ENCODE measurements at places on chromosomes 3 and 15.

- DNase-seq, result no peak
These were observed 39.0 kb downstream of the CHAC1 start for GRCh38 chr15:40992241-40992741.

DNA sequence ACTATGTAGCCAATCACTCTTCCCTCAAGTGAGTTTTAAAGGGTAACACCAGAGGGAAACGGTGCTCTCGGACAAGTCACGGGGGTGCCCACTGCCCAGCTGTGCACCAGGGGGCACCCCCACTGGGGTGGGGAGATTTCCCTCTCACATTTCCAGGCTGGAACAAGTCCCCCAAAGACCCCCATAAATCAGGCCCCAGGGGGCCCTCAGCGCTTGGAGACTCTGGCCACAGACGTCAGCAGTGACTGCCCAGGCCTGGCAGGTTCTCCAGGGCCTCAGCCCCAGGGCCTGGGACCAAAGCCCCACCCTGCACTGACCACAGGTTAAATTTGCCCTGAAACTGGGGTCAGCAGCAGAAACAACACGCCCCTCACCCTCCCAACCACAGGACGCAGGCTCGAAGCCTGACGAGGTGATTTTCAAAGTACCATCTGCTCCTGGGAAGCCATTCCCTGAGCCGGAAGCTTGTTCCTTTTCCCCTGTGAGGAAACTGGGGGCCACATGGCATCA, 17.0 kb downstream of the XXYLT1 start:
- DNase-seq, result no peak

- DNase-seq, result no peak
These were observed 50.3 kb upstream of the CHRNB4 start for GRCh38 chr15:78691167-78691850.

DNA sequence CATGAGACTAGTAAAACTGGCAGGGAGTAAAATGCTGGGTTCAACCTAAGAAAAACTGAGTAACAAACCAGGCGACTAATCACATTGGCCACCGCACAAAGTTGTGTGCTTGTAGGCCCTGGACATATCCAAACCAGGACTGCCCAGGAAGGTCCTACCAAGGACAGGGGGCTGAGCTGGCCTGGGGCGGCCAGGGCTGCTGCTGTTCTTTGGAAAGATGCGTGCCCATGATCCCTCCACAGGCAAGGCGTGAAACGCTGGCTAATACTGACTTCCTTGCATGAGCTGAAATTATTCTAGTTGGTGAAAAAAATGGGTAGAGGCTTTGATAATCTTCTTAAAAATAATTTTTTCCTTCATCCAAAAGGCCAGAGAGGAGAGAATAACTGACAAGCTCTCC, 56.9 kb upstream of the ADCY5 start:
- no peak for DNase-seq

GRCh38 chr3:104816716-104817115, 550.0 kb upstream of the ALCAM start:
- no peak for DNase-seq

DNA sequence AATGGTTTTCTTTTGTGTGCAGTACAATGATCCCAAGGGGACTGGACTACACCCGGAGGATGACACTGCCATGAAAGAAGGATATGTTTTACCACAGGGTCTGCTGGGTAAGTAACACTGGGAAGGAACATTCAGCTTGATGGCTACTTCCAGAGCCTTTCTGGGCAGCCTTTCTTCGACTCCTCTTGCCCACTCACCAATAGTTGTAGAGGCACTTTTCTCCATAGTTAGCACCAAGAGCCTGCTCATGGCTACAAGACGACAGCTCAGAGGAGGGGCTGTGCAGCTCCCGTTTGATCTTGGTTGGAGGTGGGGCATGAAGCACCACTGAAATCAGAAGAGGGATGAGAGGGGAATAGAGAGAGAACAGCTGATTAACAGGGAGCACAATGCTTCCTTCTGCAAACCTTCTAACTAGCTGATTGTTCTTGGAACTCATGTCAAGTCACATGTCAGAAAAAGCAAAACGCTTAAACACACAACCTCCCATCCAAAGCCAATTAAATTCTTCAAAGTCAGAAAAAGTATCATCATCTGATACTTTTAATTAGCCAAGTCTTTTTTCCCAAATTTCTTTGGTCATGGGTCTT, 27.9 kb downstream of the ETV5 start:
- DNase-seq, result no peak

GRCh38 chr3:107523539-107524325, 970 bp downstream of the BBX start:
- no peak for DNase-seq

DNA sequence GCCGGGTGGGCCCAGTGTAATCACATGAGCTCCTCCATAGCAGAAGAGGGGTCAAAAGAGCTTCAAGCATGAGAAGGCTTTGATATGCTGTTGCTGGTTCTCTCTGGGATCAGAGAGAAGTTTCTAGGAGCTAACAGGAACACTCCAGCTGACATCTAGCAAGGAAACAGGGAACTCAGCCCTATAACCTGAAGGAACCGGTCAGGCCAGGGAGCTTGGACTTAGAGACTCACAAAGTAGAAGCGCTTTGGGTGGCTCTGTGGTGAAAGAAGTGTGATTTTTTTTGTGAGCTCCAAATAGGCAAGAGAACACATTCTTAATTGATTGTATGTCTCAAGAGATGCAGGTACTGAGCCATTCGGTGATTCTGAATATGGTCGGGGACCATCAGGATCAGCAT, 26.2 kb upstream of the EPHB1 start:
- DNase-seq, result no peak

DNA sequence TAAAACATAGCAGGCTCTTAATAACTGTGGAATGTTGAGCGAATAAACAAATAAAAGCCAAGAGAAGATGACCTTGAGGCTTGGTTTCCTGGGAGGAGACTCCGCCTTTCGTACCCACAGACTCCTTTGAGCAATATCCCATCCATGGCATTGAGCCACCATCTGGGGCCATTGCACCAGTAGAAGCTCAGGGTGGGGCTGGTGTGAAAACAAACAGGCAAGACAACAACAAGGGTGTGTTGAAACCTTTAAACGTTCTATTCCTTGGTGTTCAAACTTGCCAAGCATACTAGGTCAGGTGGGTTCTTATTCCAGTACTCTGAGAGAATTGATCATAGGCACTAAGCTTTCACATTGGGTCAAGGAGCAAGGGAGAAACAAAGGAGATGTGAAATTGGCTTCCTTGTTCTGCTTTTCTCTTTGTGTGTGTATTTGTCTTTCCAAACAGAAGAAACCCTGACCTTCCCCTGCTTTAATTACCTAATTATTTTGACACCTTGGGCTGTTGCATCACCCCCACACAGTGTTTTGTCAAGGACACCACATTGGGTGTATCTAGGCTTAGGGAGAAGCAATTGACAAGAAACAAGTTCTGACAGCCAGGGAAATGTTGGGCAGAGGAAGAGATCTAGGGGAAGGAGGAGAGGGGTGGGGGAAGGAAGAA, 105.1 kb upstream of the BCL6 start:
- DNase-seq, result no peak

- DNase-seq, result no peak
These were observed 27.6 kb downstream of the GNB5 start for GRCh38 chr15:52163321-52164190.

DNA sequence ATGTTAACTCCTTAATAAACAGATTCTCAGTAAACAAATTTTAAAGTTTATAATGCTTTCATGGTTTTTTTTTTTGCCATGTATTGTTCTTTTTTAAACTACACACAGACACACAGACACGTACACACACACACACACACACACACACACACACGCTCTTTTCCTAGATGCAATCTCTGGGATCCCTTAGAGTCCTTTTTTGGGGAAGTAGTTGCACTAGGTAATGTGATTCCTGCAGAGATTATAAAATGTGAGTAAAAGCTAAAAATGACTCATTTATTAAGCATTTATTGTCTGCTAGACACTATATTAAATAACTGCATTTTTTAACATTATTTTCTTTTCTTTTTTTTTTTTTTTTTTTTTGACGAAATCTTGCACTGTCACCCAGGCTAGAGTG, 19.9 kb downstream of the NDUFB5 start:
- no peak for DNase-seq

GRCh38 chr3:174951034-174951433, 91.9 kb downstream of the NAALADL2 start:
- no peak for DNase-seq

DNA sequence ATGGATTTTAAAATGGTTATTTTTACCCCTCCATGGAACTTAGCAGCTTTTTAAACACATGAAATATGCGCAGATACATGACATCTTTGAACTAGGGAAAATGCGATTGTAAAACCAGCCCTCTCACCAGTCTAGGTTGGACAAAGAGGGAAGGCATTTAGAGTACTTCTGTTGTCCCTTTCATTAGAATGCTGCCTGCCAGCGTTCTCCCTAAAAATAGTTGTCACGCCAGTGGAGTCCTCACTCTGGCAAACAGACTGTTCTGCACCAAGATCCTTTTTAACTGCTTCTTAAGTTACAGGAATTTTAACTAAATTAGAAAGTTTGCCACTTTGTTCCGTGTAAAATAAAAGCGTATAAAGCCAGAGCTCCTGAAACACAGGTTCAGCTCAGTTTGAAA, 295.3 kb downstream of the VPS13C start:
- DNase-seq, result no peak

Measured in T-helper 2 cell (primary cell).